ENCODE measurements at places on chromosomes 2 and 18.
A peak's percentile ranks its signal among the peaks of the same experiment; 100 is the strongest.

DNA sequence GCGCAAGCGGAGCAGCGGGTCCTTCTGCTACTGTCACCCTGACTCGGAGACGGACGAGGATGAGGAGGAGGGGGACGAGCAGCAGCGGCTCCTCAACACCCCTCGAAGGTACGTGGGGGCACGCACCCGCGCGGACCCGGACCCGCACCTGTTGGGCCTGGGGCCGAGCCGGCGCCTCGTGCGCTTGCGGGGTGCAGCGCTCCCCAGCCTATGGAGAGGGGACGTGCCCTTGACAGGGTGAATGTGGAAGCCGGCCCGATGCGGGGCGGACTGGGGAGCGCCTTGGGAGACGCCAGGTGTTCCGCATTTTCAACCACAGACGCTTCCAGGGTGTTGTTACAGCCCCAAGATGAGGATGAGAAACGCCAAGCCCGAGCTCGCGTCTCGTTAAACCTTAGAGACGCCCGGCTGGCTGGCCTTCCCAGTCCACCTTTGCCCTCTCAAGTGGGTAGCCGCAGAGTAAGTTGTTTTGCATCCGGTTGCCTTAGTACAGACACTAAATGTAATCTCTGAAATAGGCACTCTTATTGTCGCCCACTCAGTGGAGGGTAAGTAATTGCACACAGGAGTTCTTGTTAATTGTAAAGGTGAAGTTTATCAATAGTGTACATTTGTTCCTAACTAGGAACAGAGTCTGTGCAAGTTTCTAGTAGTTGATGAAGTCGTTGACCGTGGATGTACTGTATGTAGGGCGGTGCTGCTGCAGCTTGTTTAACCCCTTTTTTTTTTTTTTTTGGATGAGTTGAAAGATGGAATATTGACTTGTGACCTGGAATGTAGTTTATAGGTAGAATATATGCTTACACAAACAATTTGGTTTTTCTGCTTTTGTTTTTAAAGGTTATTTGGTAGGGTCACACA is 815 bp downstream of the GMCL1 start:
- peak; percentile 5 for DNase-seq

- DNase-seq = no peak
These were observed 267.1 kb downstream of the ICOS start for GRCh38 chr2:204203704-204204103.

DNA sequence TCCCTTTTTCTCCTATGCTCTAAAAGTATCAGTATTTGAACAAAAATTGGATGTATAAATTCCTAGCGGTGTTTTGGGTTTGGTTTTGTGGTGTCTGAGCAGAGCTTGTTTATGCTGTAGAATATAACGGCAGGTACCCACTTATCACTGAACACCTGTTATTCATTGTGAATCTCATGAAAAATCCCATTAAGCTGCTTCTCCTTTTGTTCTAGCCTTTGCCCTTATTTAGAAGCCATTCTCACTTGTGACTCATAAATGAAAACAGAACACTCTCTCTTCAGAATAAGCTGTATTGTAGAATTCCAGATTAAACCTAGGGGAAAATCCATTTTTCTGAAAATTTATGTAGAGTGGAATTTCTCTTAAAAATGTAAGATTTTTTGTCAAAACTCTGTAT is 104.0 kb downstream of the PRPF40A start:
- DNase-seq = no peak

DNA sequence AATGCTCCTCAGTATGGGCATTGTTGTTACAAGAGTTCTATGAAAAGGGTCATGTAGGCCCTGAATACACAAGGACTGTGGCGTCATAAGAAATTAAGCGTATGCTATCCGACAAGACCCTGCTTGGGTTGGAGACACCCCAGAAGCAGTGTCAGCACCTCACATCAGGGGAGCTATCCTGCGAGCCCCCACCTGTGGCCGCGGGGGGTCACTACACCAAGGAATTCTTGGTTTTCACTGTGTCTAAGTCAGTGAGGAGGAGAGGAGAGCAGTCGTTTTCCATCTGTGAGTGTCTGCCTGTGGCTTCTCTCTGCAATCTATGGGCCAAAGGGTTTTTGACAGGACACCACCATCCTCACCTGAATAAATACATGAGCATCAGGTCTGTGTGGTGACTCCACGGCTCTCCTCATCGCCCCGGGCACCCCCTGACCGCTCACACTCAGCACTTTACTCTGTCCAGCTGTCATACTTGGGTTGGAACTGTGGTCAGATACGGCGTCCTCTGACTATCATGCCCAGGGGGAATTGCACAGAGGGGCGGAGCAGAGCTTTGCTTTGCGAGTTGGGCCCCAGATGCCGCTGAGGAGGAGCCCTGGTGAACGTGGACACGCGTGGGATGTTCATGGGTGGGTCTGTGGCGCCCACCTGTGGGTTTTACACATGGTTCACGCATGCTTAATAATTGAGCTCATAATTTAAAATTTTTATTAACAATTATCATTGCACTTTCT is 235.5 kb downstream of the MYT1L start:
- no peak for DNase-seq

DNA sequence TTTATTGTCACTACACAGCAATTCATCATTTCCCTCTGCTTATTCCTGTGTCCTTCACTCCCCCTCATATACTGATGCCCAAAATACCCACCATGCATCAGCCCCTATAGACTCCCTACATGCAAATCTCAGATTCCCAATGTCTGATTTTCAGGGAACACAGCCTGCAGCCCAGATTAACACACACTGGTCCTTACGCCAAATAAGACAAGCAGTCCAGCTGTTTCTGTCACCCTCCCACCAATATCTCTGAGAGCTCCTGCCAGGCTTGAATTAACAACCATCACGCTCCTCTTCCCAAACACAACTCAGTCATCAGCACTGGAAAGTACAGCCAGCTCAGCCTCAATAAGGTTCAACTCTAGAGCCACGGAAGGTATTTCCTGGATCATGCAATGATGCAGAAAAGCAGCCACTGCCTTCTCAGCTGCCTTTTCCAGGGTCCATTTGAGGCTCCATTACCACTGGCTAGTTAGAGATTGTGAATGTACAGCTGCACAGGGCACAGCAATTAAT is 39.0 kb upstream of the SLC35F5 start:
- no peak for DNase-seq

DNA sequence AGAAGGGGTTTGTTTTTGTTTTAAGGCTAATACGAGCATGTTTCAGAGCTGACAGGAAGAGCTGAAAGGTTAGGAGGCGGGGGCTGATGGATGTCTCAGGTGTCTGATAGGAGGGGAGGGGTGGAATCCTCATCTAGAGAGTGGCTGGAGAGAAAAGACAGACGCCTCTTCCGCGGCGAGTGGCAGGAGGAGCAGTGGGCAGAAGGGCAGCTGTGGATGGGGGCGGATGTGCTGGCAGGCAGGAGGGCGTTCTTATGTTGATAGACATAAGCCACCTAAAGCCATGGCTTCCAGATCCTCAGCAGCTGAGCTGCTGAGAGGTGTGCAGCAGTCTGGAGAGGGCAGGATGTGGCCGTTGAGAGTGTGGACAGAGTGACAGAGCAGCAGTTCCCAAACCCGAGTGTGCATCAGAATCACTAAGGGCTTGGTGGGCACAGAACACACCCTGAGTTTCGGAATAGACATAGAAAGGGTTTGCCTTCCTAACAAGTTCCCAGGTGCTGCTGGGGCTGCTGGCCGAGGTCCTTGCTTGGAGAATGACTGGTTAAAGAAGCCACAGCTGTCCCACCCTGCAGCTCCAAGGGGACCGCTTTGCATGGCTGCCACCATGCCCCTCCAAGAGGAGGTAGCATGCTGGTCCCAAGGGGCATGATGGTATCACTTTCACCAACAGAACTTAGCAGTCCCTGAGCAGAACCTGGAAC is 3.0 kb upstream of the ITM2C start:
- DNase-seq = no peak

Measured in stimulated activated CD8-positive, alpha-beta memory T cell treated with anti-CD3 and anti-CD28 coated beads, Interleukin-2, amount 100 ng/mL, for 1 hour (primary cell).